ENCODE measurements at places on chromosomes 5 and 9. TPM values are rescaled to one million over a fixed set of nuclear protein-coding genes. Genes with fewer than 3 reads are reported as not detected.

Gene STOML2
- 89.9 TPM for polyA plus RNA-seq

Gene NDST1
- polyA plus RNA-seq = 0.41 TPM

Gene AIF1L
- polyA plus RNA-seq = not detected

Gene PRKACG
- not detected for polyA plus RNA-seq

Gene DOCK2
- 102 TPM for polyA plus RNA-seq

Gene PDCD1LG2
- not detected for polyA plus RNA-seq

Gene PCDHGB5
- polyA plus RNA-seq = not detected

Gene RAB3C
- polyA plus RNA-seq = not detected

Gene PCDHB10
- not detected for polyA plus RNA-seq

Gene C9orf153
- not detected for polyA plus RNA-seq

Gene FGF18
- polyA plus RNA-seq = not detected

GRCh38 chr5:80177236-80177635 lies 78.6 kb downstream of the SERINC5 start:
- no peak for DNase-seq

- DNase-seq = no peak
These were observed 30.5 kb downstream of the RXRA start for GRCh38 chr9:134356496-134357470.

DNA sequence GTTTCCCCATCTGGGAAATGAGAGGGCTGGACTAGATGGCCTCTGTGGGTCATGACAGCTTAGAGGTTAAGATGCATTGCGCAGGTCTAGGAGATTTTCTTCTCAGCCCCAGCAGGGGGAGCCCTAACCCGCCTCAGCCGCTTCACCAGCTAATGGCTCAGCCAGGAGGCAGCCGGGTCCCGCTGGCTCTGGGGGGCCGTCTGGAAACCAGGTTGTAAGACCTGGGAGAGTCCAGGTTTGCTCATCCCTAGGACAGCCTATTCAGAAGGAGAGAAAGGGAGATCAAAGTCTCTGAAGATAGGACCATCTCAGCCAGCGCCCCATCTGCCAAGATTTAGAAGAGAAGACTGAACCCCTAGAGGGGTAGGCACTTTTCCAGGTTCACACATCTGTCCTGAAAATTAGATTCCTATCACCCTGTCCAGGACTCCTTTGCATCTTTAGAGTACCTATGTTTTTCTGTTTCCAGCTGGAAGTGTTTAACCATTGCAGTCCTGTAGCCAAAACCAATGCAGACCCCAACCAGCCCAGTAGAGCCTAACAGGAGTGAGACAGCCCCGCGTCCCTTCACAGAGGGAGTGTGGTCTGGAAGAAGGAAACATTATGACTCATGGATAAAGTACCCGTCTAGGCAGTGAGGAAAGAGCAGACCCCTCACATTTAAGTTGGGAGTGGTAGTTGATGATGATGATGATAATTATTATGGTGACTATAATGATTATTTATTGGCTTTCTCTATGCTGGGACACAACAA lies 27.5 kb downstream of the SPARC start:
- peak; percentile 71 for DNase-seq

DNA sequence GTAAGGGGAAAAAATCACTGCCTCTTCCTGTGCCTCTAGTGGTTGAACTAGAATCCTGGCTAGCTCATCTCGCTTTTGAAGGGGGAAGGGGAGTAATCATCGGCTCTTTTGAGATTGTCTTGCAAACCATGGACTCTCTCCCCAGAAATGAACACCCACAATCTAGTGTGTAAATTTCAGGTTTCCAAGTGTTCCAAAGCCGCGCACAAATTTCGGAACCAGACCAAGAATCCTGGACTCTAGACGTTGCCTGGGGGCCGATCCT lies 4.9 kb upstream of the FOXE1 start:
- DNase-seq = no peak

GRCh38 chr5:5183189-5183699 lies 43.1 kb downstream of the ADAMTS16 start:
- DNase-seq = no peak

DNA sequence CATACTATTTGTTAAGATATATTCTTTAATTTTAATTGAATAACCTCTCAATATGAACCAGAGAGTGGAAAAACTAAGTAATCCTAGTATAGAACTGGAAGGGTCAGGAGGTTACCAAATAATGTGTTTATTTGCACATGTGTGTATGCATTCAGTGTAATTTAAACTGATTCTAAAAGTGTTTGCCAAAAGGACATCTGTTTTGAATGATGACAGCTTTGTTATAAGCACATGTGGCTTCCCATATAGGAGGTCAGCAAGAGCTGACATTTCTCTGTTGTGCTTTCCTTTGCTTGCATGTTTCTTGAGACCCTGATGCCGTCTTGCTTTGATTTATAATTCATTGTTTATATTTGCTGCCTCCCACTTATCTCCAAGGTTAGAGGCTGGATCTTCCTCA lies 383.4 kb downstream of the BRINP1 start:
- DNase-seq = no peak

DNA sequence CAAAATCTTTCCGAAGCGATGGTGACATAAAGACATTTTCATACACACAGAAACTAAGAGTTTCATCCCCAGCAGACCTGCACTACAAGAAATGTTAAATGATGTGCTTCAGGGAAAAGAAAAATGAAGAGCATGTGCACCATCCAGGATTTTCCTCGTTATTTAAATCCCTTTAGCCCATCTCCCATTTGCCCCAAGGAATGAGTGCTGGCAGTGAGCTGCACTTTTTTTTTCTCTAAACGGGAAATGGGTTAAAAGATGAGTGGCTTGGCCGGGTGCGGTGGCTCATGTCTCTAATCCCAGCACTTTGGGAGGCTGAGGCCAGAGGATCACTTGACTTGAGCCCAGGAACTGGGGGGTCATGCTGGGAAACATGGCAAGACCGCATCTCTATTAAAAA lies 6.8 kb upstream of the LRRC14B start:
- DNase-seq = no peak

GRCh38 chr9:95282332-95282731 lies 35.2 kb downstream of the FANCC start:
- no peak for DNase-seq

- DNase-seq = no peak
These were observed 133.9 kb downstream of the CTNND2 start for GRCh38 chr5:11770310-11770709.

DNA sequence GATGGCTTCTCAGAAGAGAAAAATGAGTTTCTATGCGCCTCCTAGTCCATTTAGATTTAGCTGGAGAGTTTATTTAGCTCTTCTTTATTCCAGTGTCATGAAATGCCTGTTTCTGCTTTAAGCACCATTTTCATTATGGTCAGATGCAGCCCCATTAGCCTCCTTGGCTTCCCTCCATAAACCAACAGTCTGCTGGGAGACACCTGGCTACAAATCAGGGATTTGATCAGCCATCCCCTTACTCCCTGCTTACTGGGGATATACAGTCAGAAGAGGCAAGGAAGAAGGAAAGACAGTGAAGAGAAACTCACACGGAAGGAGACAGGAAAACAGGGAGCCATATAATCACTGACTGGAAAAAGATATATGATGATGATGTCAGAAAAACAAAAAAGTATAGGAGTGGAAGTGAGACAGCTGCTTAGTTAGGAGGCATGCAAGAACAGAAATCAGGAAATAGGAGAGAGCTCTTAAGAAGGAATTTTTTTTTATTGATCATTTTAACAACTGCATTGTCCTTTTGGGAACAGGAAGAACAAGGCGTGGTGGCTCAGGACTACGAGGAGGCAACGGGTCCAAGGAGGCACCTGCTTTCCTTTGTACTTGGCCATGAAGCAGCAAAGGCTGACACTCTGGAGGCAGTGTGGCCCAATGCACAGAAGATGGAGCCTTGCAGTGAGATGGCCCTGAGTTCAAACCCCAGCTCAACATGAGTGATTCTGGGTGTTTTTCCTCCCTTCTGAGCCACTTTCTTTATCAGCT lies 56.1 kb downstream of the MED27 start:
- no peak for DNase-seq

DNA sequence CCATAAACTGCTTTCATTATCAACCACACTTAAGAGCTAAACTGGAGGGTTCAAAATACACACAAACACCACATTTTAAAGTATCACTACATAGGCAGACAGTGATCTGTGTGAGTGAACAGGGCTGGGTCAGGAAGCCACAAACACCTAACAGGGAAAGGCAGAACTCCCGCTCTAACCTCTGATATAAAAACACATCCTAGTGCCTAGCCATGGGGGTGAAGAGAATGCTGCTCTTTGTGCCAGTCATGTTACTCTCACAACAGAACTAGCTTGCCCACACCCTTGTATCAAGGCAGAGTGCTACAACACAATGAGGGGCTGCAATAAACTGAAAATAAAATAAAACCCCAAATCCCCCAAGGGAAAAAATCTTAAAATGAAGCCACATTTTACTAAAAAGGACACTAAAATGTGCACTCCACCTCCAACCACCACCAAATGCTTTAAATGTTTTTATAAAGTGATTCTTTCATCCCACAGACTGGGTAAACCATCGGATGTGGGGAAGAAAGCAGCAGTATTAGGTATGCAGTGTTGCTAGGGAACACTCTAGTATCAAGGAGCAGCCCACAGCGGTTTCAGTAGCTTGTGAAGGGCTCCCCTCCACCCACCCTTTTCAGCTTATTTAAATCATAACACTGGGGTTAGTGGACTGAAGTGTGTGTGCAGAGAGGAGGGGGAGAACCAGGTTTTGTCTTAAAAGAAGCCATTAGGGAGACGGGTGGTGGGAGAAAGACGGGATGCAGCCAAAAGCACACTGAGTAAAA lies 64.5 kb downstream of the TMEM161B start:
- no peak for DNase-seq

- no peak for DNase-seq
These were observed 926 bp downstream of the DNAJC25 start for GRCh38 chr9:111632060-111632459.

- DNase-seq = no peak
These were observed 239.9 kb downstream of the ATPSCKMT start for GRCh38 chr5:10009802-10010201.

DNA sequence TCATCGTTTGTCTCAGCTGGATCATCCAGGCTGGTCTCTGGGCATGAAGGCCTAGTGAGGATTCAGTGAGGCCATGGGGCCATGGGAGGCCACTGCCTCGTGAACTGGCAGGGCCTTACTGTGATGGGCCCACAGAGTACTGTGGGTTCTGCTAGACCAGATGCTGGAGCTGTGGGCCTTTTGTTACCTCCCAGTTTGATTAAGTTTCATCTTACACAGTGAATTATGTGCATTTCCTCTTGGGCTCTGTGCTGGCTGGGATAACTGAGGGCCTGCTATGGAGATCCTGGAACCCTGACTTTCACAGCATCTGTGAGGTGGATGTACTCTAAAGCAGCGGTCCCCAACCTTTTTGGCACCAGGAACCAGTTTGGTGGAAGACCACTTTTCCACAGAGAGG lies 19.7 kb upstream of the SLC25A48 start:
- DNase-seq = no peak

GRCh38 chr5:34410411-34411139 lies 245.6 kb upstream of the RAI14 start:
- no peak for DNase-seq

GRCh38 chr5:169778622-169779596 lies 141.8 kb downstream of the DOCK2 start:
- DNase-seq = peak; percentile 12

DNA sequence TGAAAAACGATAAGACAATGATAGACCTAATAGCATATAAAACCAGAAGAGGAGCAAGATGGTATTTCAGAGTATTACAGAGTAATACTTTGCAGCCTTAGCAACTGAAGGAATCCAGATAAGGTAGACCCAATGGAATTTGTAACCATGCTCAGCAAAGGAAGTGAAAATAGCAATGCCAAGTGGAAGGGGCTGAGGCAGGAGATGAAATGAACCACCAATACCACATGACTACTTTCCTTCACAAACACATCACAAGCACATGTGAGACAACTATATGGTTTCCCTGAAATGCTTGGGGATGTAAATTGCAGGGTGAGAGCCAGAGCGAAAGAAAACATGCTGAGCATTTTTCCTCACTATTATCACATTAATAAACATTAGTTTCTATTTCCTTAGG lies 79.8 kb upstream of the MELK start:
- DNase-seq = no peak
